ENCODE measurements at places on chromosomes 3 and 15.

- no peak for DNase-seq
These were observed 156.1 kb downstream of the STXBP5L start for GRCh38 chr3:121064121-121064520.

- DNase-seq, result no peak
These were observed 13.1 kb upstream of the NAALADL2 start for GRCh38 chr3:174846055-174846454.

GRCh38 chr15:25664761-25665160 is 198.4 kb downstream of the ATP10A start:
- DNase-seq, result no peak

- DNase-seq, result no peak
These were observed 52.5 kb upstream of the OTOL1 start for GRCh38 chr3:161443921-161444693.

DNA sequence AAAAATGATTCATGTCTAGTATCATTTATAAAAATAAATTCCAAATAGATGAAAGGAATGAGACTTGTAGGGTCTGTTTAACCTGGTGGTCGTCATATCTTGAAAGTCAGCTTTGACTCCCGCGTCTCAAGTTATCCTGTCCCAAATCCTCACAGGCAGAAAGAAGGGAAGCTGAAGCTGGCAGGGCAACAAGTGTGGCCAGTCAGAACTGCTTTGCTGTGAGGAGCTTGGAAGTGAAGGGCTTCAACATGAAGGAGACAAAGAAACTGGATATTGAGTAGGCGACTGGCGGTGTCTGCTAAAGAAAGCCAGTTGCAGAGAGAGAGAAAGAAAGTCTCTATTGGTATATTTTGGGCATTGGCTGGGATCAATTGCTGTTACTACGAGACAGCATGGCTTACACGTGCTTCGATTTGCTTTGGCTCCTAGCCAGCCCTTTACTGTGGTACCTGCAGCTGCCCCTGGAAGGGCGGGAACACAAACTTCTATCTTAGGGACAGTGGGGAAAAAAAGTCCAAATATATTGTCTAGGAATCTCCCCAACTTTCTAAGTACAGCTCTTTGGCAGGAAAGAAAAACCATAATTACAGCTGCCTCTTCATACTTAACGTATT is 107.2 kb downstream of the CHST2 start:
- DNase-seq, result no peak

- DNase-seq, result no peak
These were observed 23.7 kb downstream of the SH3GL3 start for GRCh38 chr15:83470887-83471286.

GRCh38 chr3:143648708-143649107 is 199.6 kb downstream of the SLC9A9 start:
- DNase-seq, result peak; percentile 39

DNA sequence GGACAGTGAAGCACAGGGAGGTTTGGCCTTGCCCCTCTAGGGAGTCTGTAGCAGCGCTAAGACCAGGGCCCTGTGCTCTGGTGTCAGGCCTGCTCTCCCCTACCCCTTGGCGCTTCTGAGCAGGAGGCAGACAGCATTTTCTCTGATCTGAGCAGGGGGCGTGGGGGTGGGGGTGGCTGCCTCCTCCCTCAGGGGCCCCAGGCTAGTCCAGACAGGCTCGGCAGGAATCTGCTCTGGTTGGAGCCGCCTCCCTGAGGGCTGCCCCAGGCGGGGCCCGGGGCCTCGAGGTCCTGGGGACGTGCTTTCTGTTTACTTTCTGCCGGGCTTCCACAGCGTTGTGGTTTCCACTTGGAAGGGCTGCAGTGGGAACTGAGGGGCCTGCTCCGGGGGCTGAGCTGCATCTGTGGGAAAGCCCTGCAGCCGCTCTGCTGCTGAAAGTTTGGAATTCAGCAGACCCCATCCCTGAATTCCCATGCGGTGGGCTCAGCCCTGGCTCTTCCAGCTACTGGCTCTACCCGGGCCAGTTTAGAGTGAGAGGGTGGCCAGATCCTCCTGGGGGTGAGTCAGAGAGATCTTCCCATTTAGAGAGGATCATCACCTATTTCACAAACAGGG is 105.4 kb downstream of the LINGO1 start:
- DNase-seq, result peak; percentile 76

DNA sequence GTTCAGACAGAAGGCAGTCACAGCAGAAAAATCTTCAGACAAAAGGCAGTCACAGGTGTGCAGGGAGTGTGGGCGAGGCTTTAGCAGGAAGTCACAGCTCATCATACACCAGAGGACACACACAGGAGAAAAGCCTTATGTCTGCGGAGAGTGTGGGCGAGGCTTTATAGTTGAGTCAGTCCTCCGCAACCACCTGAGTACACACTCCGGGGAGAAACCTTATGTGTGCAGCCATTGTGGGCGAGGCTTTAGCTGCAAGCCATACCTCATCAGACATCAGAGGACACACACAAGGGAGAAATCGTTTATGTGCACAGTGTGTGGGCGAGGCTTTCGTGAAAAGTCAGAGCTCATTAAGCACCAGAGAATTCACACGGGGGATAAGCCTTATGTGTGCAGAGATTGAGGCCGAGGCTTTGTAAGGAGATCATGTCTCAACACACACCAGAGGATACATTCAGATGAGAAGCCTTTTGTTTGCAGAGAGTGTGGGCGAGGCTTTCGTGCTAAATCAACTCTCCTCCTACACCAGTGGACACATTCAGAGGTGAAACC is 27.6 kb downstream of the ZNF589 start:
- peak; percentile 69 for DNase-seq

DNA sequence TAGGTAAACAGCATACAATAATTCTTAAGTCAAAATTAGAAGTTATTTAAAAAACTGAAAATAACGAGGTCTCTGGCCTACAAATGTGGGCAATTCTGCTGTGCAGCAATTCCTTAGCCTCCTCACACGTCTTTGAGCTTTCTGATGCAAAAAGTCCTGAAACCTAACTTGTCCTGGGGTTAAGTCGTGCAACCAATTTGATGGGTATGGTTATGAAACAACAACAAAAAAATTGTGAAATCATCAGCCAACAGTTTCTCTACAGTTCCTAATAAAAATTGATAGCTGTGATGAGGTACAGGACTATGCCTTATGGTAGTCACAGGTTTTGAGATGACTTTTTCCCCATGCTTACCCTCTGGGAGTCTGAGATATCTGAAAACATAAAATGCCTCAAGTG is 6.5 kb upstream of the GLB1 start:
- no peak for DNase-seq

DNA sequence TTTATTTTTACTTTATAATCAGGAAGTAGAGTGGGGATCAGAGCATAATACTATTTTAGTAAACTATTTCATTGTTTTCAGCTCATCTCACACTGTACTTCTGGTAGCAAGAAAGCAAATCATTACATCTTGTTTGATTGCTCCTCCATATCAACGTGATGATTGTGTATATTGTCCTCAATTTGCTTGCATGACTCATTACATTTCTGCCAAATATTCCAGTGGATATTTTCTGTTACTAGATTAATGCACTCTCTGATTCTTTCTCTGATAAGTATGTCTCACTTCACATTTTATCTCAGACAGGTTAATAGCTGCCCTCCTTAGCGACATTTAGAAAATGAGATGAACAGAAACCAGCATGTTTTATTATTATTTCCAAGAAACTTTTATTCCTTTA is 1145.3 kb downstream of the OTOL1 start:
- no peak for DNase-seq

- DNase-seq, result no peak
These were observed 87.8 kb downstream of the FNDC3B start for GRCh38 chr3:172127141-172127540.

- peak; percentile 21 for DNase-seq
These were observed 169.3 kb upstream of the BHLHE40 start for GRCh38 chr3:4809922-4810321.

DNA sequence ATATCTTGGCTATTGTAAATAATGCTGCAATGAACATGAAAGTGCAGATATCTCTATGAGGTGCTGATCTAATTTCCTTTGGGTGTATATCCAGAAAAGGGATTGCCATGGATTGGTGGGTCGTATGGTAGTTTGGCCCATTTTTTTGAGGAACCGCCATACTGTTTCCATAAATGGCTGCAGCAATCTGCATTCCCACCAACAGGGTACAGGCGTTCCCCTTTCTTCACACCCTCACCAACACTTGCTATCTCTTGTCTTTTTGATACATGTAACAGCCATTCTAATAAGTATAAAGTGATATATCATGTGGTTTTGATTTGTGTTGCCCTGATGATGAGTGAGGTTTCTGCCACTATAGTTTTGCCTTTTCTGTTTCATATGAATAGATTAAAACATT is 146.7 kb downstream of the NR2F2 start:
- DNase-seq, result no peak

DNA sequence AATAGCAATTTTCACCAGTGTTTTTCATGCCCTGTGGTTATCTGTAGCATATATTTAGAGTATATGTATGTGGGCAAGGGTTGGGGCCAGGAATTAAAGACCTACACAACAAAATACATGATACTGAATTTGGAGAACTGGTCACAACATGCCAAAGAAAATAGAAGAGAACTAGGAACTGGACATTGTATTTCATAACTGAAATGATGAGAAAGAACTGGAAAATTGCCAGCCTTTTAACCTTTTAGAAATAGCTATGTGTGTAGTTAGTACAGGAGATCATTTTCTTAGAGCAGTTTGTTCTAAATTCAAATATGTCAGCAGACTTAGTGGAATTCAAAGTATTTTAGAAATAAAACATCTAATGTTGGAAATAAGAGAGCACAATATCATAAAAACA is 227.1 kb upstream of the CGNL1 start:
- DNase-seq, result no peak

DNA sequence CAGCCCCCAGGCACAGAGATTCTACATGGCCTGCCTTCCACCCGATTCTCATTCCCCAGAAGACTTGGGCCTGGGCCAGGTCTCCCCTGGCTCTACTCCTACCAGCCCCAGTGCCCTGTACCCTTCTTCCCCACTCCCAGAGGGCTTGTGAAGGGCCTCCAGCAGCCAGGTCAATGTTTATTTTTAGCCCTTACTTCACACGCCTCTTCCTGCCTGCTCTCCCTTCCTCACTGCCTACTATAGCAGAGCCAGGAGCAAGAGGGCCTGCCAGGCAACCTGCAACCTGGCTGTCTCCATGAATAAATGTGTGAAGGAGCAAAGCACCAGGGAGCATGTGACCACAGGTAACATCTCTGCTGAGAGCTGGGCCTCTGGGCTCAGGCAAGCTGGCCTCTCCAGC is 26.4 kb upstream of the APEH start:
- DNase-seq, result no peak

DNA sequence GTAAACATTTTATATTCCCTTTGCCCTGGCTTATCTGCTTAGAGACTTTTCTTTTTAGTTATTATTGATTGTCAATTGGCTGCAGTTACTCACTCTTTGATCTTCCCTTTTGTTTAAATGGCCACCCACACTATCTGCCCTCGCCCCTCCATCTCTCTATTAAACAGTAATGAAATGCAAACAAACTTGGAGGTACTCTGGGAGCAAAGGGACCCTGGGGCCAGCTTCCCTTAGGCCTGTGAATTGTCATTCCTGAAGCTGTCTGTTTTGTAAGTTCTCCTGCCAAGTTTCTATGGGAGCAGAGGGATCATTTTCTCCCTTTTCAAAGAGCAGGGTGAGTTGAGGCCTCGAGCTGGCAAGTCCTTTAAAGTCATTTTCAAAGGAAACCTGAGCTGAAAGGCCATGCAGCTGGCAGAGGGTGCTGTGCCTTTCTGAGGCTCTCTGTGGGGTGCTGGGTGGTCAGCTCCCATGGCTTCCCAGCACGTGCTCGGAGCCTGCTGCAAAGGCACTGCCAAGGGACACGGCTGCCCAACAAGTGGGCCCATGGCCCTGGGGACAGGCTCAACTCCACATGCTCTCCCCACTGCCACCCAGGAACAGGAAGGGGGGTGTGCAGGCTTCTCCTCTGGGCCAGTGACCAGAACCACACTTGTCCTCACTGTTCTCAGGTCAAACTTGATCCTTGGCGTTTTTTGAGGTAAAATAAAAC is 17.4 kb upstream of the RTP2 start:
- no peak for DNase-seq

DNA sequence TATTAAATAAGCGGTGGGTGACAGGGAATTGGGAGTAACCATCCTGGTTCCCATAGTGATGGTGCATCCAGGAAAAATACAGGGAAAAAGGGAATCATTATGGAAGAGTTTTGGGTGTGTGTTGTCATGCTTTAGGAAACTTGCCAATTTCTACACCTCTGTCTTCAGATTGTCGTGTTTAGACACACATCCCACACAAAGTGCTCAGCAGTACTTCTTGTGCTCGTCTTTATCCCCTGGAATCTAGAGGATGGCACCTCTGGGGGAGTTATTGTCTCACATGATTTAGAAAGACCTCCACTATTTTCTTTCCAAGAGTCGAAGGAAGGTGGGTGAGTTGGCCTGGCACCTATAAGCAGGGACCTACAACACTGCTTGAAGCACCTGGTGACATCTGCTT is 35.8 kb downstream of the CACNA1D start:
- no peak for DNase-seq

- no peak for DNase-seq
These were observed 105.4 kb upstream of the CCDC54 start for GRCh38 chr3:107271787-107272387.

GRCh38 chr3:78645628-78646310 is 1122.0 kb downstream of the ROBO1 start:
- no peak for DNase-seq

DNA sequence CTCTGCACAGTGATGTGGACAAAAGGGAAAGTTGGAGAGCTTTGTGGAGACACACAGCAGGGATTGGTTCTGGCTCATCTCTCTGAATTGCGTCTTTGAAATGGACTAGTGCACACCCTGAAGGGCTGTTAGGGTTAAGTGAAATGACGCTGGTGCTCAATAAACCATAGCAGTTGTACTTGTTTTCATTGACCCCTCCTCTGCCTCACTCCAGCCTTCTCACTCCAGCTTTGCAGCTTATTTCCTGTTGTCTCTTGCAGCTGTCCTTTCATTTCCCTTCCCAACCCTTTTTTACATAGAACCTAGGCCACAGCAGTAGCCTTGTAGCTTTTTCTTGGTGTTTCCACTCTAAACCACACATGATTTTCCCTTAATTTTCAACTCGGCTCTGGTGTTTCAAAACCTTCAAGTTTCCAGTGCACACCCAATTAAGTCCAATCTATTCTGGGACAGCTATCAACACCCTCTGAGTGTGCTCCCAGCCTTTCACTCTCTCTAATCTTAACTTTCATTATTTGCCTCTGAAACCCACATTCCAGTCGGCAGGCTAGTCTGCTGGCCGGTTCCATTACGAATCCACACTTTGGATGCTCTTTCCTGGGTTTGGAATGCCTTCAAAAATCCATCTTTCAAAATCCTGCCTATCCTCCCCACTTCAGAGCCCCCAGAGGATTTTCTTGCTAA is 6.4 kb downstream of the C3orf52 start:
- no peak for DNase-seq

- no peak for DNase-seq
These were observed 28.3 kb upstream of the ALDH1L1 start for GRCh38 chr3:126208606-126209256.

DNA sequence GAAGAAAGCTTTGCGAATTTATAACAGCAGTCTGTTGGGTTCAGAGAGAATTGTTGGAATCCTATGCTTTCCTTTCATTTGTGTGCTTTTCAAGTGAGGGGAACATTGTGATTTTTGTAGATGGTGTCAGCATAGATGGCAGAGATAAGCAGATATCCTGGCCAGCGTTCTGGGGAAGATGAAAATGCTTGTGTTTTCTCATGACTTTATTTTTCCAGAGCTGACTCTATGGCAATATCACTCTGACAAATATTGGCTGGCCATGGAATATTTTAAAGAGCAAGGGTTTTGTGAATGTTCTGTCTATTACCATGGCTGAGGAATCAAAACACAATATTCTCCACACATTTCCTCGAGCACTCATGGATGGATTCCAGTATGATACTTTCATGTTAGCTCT is 108.8 kb downstream of the MITF start:
- DNase-seq, result no peak
